Stimulated activated CD8-positive, alpha-beta memory T cell treated with anti-CD3 and anti-CD28 coated beads, Interleukin-12 subunit alpha, Interleukin-12 subunit beta, amount 100 ng/mL, for 4 hours (primary cell): ENCODE measurements at places on chromosomes 12 and 14.

DNA sequence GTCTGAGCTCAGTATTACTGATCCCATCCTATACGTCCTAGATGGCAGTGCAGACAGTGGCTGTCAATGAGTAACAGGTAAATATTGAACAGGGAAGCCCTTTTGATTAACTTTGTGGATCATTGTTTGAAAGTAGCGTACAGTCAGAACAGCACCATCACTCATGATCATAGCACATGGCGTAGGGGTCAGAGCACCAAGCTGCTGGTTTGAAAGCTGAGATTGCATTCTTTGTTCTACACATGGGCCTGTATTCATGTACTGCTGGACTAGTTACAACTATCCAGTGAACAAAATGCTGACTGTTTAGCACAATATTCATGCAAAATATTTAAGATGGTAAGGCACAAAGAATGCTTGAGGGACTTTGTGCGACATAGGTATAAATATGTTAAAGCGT, 131.8 kb downstream of the NPAS3 start:
- DNase-seq, result no peak

GRCh38 chr12:96456265-96456974, 33.0 kb upstream of the CFAP54 start:
- DNase-seq, result no peak

DNA sequence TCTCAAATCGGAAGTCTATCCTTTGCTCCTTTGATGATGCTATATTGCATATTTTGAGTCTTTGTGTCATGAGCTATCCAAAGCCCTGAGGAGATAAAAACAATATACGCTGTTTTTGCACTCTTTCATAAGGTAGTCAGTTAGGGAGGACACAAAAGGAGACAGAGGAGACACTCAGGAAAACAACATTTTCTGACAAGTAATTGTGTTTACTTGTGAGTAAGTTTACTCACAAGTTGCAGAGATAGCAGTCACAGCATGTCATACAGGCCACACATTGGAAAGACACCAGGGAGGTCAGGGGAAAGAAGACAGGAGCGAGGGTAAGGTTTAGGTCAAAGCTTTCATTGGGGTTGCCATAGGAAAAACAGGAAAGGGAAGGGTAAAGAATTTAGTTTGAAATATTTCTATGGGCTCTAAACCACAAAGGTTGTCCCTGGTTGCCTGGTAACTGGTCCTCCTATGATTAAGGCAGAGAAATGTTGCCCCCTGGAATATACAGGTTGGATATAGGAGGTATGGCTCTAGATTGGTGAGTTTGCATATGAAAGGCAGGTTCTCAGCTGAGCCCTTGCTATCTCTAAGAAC, 7.4 kb upstream of the GABARAPL1 start:
- no peak for DNase-seq

DNA sequence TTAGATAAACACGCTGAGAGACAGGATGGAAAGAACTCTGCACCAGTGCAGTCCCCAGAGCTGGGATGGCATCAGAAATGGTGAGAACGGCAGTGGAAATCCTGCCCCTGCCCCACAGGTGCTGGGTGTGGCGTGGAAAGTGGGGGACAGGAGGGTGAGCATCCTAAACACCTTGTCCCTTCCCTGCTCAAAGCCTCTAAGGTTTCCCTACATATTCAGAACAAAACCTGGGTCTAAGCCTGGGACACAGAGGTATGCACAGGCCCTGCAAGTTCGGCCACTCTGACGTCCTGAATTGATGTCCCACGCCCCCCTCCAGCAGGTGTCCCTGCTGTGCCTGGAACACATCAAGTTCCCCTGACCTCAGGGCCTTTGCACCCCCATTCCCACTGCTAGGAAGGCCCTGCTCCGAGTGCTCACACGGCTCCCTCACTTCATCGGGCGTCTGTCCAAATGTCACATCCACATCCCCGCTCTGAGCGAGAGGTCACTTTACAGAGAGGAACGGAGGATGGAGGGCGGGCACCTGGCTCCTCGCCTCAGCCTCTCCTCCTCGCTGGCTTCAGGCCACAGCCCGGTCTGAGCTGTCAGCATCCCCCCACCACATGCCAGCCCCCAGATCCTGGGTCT, 38.5 kb upstream of the SFSWAP start:
- DNase-seq, result no peak

DNA sequence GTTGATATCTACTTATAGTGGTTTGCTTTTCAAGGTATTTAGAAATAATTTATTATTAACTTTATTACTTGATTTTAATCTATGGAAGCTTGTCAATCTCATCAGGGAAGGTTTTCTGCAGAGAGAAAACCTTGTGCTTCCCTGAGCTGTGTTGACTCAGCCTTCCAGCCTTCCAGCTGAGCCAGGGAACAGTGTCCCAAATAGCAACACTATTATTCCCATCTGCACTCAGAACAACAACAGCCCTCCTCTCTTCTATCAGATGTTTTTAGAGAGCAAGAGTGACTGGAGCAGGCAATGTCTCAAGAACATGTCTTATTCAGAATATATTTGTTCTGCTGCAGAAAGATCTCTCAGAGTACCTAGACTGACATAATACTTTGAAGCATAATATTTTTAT, 389.9 kb upstream of the GARIN6 start:
- DNase-seq, result no peak

GRCh38 chr14:72892879-72893635, 844 bp downstream of the DPF3 start:
- DNase-seq, result no peak

- no peak for DNase-seq
Measured at GRCh38 chr12:25286837-25287236, 36.1 kb upstream of the KRAS start.

- DNase-seq, result no peak
Measured at GRCh38 chr12:53786411-53786810, 34.6 kb upstream of the CISTR start.

DNA sequence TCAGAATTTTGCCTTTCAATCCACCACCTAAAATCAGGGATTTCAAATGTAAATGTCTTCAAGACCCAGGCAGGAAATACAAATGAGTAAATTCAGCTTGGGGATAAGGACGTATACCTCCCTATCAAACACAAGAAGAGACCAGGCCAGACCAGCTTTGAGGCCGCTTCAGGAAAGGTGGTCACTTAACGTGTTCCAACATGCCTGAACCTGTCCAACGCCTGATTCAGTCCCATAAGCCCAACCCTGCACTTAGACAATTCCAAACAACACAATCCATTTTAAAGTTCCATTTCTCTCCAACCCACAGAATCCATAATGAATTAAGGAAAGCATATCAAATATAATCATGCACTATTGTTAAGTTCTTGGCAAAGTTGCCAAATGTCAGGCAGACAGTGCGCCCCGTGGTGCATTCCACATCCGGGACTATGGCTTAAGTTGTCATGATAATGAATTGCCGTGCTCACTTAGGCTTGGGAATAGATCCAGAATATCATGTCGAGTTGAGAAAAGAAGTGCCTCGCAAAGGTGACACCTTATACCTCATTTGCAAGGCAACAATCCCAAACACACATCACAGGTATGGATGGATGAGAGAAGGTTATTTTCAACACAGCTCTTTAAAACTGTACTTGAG, 35.5 kb downstream of the CCDC60 start:
- no peak for DNase-seq

DNA sequence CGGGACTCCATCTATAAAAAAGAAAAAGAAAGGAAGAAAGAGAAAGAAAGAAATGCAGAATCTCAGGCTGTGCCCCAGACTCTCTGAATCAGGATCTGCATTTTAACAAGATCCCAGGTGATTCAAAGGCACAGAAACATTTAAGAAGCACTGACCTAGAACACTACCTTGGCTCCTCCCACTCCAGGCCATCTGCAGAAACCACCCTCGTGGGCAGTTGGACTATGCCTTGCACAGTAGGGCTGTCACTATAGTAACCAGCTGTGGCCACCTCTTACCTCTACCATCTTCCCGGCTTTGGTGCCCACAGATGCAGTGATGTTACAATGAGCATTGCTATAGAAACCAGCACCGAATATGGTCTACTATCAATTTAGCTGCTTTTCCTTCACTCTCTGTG, 110.9 kb upstream of the PWP1 start:
- no peak for DNase-seq

GRCh38 chr12:129753586-129753985, 150.2 kb downstream of the TMEM132D start:
- no peak for DNase-seq

DNA sequence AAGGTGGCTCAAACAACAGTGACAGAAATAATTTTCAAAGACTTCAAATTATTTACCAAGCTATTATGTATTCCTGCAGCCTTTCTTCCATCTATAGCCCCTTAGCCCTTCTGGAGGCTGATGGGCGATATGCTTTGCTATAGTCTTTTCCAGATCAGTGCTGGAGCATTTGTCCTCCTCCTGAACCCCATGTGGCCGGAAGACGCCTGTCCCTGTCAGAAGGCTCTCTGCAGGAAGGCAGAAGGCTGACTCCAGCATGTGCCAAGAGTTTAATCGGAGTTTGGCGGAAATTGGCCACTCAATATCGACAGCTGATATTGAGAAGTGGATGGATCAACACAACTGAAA, 49.3 kb upstream of the MAX start:
- no peak for DNase-seq

GRCh38 chr12:47742253-47742825, 16.3 kb downstream of the RAPGEF3 start:
- DNase-seq, result peak; percentile 41

- no peak for DNase-seq
Measured at GRCh38 chr14:30748343-30748742, 126.0 kb upstream of the COCH start.
